ENCODE measurements at places on chromosomes 4 and X.

DNA sequence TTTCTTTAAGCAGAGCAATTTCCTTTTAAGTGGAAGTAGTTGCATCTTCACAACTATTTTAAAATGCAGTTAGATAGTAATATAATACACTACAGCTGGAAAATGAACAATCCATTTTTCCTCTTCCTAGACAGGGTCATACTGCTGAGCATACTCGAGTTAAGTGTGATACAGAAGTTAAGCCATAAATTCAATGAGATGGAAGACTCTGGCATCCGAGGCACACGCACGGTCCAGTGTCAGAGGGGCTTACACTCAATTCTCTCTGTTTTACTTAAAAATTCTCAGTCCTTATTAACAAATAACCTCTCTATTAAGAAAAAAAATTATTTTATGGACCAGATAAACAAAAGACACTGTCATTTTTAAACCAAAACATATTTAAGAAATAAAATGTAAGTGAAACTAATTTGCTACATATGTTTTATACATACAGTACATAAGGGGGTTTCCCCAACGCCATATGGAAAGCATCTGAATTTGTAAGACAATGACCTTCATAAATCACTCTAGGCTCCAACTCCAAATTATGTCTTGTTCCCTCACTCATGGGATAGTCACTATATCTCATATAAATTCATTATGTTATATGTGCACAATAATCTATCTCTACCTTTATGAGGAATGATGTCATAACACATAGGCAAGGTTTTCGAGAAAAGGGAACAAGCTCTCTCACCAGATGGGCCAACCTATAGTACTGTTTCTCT, 315.3 kb downstream of the PAPSS1 start:
- H3K27ac ChIP-seq, result no peak overlapping the region
- H3K36me3 ChIP-seq, result no peaks in the 10 kb centered on the region
- H3K4me3 ChIP-seq, result no peak overlapping the region
- no peak for DNase-seq
- no peaks in the 10 kb centered on the region for H3K4me1 ChIP-seq

DNA sequence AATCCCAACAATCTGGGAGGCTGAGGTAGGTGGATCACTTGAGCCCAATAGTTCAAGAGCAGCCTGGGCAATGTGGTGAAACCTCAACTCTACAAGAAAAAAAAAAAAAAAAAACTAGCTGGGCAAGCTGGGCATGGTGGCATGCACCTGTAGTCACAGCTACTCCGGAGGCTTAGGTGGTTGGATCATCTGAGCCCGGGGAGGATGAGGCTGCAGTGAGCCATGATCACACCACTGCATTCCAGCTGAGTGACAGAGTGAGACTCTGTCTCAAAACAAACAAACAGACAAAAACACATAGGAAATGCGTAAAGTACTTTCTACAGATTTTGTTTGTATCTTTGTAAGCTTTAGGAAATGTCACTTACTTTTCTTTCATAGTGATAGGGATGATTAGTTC, 307.2 kb upstream of the NR3C2 start:
- H3K27ac ChIP-seq, result no peak overlapping the region
- H3K36me3 ChIP-seq, result no peaks in the 10 kb centered on the region
- peaks cover 9% of the 10 kb centered on the region for H3K27me3 ChIP-seq
- DNase-seq, result no peak
- no peak overlapping the region for H3K4me3 ChIP-seq

GRCh38 chr4:77861495-77861894, 1.1 kb upstream of the MRPL1 start:
- DNase-seq, result peak; percentile 36
- H3K36me3 ChIP-seq, result peaks cover 29% of the 10 kb centered on the region
- peaks cover 64% of the 10 kb centered on the region for H3K4me1 ChIP-seq
- H3K27me3 ChIP-seq, result peaks cover 2% of the 10 kb centered on the region
- peak overlapping the region; percentile 98 for H3K4me3 ChIP-seq

- H3K4me1 ChIP-seq, result peaks cover 11% of the 10 kb centered on the region
- no peak for DNase-seq
- H3K27ac ChIP-seq, result no peak overlapping the region
- peaks cover 6% of the 10 kb centered on the region for H3K27me3 ChIP-seq
Observed at GRCh38 chr4:81922313-81922712, 450.6 kb upstream of the RASGEF1B start.

DNA sequence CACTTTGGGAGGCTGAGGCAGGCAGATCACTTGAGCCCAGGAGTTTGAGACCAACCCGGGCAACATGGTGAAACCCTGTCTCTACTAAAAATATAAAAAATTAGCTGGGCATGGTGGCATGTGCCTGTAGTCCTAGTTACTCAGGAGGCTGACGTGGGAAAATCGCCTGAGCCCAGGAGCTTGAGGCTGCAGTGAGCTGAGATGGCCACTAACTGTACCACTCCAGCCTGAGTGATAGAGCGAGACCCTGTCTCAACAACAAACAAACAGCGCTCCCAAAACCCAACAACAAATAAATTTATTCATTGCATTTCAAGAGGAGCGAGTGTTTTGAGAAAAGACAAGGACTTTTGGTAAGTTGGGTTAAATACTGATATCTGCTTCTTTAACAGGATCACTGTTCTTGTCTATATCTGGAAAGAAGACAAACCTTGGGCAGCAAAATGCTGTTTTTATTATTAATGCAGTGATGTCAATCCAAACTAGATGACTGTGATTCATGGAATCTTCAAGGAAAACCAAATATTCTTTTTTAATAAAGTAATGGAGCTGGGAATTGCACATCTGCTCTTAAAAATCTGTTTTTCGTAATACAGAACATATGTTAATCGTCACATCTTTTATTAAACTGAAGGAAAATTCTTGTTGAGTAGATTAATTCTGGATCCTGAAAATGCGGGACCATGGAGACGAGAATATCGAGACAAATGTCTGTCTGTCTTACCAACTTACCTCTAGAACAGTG, 90.8 kb upstream of the LIMCH1 start:
- no peaks in the 10 kb centered on the region for H3K27me3 ChIP-seq
- H3K27ac ChIP-seq, result no peak overlapping the region
- H3K36me3 ChIP-seq, result no peaks in the 10 kb centered on the region
- DNase-seq, result no peak
- H3K4me1 ChIP-seq, result no peaks in the 10 kb centered on the region

DNA sequence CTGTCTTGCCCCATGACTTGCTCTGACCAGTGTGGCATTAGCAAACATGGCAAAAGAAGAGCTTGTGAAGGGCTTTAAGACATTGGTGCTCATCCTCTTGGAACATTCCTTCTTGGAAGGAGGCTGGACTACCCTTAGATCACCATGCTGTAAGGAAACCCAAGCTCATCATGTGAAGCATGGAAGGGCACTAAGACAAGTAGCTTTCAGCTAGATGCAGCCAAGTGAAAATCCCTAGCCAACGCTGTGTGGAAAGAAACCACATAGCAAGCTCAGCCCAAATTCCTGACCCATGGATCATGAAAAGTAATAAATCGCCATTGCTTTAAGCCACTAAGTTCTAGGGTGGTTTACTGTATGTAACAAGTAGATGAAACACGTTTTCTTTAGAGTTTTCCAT, 12.4 kb upstream of the PACRGL start:
- no peak overlapping the region for H3K4me3 ChIP-seq
- H3K27me3 ChIP-seq, result peaks cover 5% of the 10 kb centered on the region
- no peak overlapping the region for H3K27ac ChIP-seq
- no peak for DNase-seq
- no peaks in the 10 kb centered on the region for H3K36me3 ChIP-seq

DNA sequence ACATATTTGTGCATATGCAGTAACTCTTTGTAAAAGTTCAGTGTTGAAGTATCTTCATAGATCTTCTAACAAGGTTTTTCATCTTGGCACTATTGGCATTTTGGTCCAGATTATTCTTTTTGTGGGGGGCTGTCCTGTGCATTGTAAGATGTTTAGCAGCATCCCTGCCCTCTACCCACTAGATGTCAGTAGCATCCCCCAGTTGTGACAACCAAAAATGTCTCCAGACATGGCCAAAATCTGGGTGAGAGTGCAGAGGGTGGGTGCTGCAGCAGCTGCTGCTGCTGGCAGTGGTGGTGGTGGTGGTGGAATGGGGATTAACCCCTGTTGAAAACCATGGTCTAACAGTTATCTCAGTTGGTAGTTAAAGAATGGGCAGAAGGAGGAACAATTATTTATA, 370.0 kb downstream of the GPAT3 start:
- H3K27ac ChIP-seq, result no peak overlapping the region
- no peak overlapping the region for H3K4me3 ChIP-seq
- DNase-seq, result no peak
- peaks cover 9% of the 10 kb centered on the region for H3K27me3 ChIP-seq
- no peaks in the 10 kb centered on the region for H3K4me1 ChIP-seq
- no peaks in the 10 kb centered on the region for H3K36me3 ChIP-seq

GRCh38 chrX:43655151-43656004, 721 bp upstream of the MAOA start:
- no peaks in the 10 kb centered on the region for H3K36me3 ChIP-seq
- peak; percentile 44 for DNase-seq
- peaks cover 5% of the 10 kb centered on the region for H3K4me1 ChIP-seq
- H3K27me3 ChIP-seq, result no peaks in the 10 kb centered on the region
- H3K27ac ChIP-seq, result peak overlapping the region; percentile 98

DNA sequence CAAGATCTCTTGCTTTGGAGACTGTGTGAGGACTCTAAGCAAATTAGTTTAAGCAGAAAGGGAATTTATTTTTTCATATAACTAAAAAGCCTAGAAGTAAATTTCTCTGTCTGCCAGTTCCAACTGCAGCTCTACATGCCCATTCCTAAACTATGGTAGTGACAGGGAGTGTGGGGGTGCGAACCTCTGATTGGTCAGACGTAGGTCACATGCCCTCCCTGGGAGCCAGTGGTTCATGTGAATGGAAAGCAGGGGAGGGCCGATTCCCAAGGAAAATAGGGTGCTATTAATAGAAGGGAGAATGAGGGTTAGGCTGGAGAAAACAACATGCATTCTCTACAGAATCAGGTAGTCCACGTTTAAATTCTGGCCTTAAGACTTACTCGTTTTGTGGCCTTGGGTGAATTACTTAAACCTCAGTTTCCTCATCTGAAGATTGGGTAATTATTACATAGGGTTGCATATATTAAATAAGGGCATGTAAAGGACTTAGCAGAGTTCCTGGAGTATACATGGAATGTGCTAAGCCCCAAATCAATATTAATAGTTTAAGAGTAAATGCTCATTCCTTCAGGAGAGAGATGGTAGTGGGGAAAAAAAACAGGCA, 7.2 kb downstream of the RAB33B start:
- no peak overlapping the region for H3K27ac ChIP-seq
- peaks cover 34% of the 10 kb centered on the region for H3K4me1 ChIP-seq
- no peaks in the 10 kb centered on the region for H3K27me3 ChIP-seq
- peaks cover 21% of the 10 kb centered on the region for H3K36me3 ChIP-seq

DNA sequence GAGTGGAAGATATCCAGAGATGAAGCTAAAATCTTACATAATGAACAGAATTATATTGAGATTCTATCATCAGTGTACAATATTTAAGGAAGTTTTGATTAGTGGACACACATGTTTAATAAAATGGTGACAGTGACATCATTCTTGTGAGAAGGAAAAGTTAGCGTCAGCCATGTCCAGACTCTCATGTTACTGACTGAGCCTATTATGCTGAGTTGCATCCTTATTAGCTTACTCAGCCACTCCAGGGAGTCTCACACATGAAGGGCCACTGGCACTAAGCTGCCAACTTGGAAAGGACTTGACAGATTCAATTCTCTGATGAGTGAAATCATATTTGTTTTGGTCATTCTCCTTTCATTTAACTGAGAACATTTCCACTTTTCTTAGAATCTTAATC, 170.6 kb downstream of the BANK1 start:
- no peaks in the 10 kb centered on the region for H3K27me3 ChIP-seq
- DNase-seq, result no peak
- no peak overlapping the region for H3K4me3 ChIP-seq
- no peaks in the 10 kb centered on the region for H3K4me1 ChIP-seq
- H3K36me3 ChIP-seq, result no peaks in the 10 kb centered on the region

DNA sequence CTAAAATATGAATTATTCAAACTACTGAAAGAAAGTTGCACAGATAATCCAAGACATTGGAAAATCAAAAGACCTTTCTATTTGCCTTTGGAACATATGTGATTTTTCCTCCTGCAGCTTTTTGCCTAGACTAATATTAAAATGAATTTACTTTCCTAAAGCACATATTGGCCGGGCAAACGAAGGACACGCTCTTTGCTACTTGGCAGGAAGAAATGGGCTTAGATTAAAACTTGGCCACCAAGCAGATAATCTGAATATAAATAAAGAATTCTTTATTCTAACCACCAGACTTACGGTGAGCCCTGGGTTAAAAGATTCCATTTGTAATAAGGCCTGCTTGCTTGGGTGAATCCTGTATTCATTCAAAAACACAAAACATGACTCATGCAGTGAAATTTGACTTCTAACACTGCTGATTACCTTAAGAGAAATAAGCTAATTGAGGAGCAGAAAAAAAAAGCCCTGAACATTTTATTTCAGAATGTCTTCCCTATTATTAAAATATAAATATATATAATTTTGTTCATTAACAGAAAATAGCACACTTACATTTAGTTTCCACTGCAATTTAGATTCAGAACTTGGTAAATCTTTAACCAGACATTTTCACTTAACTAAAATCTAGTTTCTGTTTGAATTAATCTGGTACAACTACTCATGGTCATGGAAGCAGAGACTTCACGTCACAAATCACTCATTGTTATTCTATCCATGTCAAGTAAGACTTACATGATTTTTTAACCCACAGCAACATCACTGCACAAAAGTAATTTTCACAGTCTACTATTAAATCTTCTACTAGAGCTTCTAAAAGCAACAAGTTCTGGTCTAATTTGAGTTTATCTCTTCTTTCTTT, 116.1 kb upstream of the PLAC1 start:
- H3K36me3 ChIP-seq, result peaks cover 21% of the 10 kb centered on the region
- peak overlapping the region; percentile 13 for H3K27ac ChIP-seq
- H3K27me3 ChIP-seq, result no peaks in the 10 kb centered on the region
- peaks cover 6% of the 10 kb centered on the region for H3K4me1 ChIP-seq
- no peak overlapping the region for H3K4me3 ChIP-seq

- H3K27ac ChIP-seq, result no peak overlapping the region
- H3K36me3 ChIP-seq, result no peaks in the 10 kb centered on the region
- no peak for DNase-seq
- no peak overlapping the region for H3K4me3 ChIP-seq
- H3K27me3 ChIP-seq, result no peaks in the 10 kb centered on the region
Observed at GRCh38 chr4:81635739-81636138, 164.0 kb upstream of the RASGEF1B start.

GRCh38 chr4:38344929-38345328, 319.1 kb upstream of the KLF3 start:
- DNase-seq, result no peak
- peaks cover 5% of the 10 kb centered on the region for H3K27me3 ChIP-seq

DNA sequence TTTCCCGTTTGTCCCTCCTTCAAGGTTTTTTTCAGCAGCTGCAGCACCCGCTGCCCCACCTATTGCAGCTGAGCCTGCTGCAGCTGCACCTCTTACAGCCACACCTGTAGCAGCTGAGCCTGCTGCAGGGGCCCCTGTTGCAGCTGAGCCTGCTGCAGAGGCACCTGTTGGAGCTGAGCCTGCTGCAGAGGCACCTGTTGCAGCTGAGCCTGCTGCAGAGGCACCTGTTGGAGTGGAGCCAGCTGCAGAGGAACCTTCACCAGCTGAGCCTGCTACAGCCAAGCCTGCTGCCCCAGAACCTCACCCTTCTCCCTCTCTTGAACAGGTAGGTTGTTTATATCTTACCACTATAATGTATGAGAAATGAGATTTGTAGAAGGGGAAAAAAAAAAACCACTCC, 4.5 kb downstream of the PRR27 start:
- H3K4me1 ChIP-seq, result no peaks in the 10 kb centered on the region
- no peaks in the 10 kb centered on the region for H3K27me3 ChIP-seq
- no peaks in the 10 kb centered on the region for H3K36me3 ChIP-seq
- no peak for DNase-seq

GRCh38 chrX:74232859-74233258, 71.1 kb upstream of the ZCCHC13 start:
- peaks cover 6% of the 10 kb centered on the region for H3K36me3 ChIP-seq
- H3K4me3 ChIP-seq, result no peak overlapping the region
- no peak overlapping the region for H3K27ac ChIP-seq
- DNase-seq, result no peak
- no peaks in the 10 kb centered on the region for H3K4me1 ChIP-seq
